ENCODE measurements at places on chromosomes 11 and 22.

DNA sequence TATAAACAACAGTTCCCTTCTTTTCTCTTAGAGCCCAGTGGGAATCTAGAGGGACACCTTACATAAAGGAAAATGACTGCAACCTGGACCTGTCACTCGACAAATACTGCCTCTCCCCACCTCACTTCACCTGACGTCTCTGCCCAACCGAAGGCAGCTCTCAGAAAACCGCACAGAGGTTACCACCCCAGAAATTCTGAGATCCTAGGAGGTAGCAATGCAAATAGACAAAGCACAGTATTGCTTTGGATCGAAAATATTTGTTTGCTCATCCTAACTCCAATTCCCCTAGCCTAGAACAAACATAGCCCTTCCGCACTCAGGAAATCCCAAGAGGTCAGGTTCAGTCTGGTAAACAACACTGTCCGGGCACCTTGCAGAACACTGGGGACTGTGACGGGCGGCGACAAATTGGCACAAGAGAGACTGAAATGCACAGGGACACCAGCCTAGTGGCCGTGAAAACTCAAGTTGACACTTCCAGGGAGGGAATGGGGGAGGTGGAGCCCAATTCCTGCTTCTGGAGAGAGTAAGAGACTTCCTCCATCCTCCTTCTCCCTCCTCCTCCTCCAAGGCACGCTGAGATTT lies 420 bp upstream of the TRIM44 start:
- peak; percentile 20 for DNase-seq

DNA sequence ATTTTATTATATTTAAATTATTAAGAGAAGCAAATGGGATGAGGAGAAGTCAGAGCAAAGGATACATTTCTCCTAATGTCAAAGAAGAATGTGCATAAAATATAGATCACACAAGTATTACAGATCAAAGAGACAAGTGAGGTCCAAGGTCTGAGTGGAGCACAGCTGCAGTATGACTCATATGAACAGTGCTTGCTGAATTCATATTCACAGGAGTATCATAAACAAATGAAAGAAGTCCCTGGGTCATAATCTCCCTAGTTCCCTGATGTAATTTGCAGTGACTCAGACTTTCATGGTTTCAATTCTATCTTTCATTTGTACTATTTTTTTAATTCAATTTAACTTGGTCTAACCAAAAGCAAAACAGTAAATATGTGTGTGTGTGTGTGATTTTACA lies 499.0 kb upstream of the CCDC179 start:
- no peak for DNase-seq

DNA sequence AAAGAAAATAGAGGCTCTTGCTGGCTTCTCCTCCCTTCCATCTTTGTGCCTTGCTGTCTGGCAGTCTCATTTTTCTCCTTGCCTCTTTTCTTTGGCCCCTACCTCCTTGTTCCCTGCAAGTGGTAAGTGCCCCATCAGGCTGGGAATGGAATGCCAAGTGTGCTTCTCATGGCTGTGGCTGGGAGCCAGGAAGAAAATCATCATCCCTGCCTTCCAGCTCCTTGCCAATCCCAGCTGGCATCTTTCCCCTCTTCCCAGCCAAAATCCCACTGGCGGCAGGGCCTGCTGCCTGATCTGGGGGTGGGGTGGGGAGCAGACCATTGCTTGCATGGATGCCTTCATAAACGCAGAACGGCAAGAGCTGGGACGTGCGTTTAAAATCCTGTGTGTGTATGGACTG lies 27.0 kb upstream of the SLC25A18 start:
- DNase-seq: peak; percentile 12

DNA sequence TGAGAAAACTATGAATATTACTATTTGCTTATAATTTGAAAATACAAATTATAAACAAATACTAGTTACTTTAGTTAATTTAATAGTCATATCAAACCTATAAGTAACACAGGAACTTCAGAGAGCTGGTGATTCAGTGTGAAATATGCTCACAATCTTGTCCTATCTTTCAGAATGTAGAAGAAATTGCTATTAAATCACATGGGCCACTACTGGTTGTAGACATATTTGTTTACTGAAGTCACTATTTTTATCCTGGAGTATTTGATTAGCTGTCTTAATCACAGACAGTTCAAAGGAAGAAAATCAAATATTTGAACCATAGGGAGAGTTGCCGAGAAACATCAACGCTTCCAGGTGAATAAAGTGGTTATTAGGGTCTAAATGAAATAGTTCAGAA lies 187.6 kb upstream of the ANO3 start:
- no peak for DNase-seq

DNA sequence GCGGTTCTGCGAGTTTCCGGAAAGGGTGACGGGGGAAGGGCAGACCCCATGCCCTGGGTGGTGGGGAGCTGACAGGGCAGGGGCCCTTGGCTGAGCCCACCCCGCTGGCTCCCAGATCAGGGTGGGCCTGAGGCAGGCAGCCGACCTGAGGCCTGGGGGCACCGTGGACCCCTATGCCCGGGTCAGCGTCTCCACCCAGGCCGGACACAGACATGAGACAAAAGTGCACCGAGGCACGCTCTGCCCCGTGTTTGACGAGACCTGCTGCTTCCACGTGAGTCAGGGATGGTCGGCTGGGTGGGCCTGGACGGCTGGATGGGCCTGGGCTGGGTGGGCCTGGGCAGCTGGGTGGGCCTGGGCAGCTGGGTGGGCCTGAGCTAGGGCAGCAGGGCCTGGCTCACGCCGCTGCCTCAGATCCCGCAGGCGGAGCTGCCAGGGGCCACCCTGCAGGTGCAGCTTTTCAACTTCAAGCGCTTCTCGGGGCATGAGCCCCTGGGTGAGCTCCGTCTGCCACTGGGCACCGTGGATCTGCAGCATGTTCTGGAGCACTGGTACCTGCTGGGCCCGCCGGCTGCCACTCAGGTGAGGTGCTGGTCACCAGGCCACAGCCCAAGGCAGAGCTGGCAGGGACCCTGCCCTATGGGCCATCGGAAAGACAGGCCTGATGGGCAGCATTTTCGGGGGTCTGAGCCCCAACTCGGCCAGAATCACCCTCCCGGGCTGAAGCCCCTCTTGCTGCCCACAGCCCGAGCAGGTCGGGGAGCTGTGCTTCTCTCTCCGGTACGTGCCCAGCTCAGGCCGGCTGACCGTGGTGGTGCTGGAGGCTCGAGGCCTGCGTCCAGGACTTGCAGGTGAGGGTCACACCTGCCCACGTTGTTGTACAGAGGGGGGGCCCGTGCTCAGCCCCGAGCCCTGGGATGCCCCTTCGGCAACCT lies 1.5 kb downstream of the SYT8 start:
- DNase-seq: no peak
